GM06990 (cell line): ENCODE measurements at places on chromosomes 3 and 15.

DNA sequence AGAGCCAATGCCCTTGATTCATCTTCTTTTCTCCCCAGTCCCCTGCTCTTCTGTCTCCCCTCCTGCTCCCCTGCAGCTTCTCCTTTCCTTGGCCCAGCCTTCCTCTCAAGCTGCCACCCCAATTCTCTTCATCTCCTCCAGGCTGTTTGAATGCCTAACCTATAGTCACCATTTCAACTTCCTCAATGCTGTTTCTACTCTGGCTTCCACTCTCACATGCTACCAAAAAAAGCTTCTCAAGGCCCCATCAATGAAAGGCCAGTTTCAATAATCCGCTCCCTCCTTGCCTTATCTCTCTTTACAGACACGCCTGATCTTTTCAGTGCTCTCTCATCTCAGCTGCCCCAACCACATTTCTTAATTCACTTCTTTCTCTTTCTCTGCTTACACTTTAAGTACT lies 212.2 kb upstream of the GPR149 start:
- DNase-seq = no peak

GRCh38 chr3:57060089-57060821 lies at the start of gene SPATA12:
Gene SPATA12 (plus strand): TSS chr3:57060664. CDS start chr3:57073695, 13,031 bp downstream.
- no peak for DNase-seq

DNA sequence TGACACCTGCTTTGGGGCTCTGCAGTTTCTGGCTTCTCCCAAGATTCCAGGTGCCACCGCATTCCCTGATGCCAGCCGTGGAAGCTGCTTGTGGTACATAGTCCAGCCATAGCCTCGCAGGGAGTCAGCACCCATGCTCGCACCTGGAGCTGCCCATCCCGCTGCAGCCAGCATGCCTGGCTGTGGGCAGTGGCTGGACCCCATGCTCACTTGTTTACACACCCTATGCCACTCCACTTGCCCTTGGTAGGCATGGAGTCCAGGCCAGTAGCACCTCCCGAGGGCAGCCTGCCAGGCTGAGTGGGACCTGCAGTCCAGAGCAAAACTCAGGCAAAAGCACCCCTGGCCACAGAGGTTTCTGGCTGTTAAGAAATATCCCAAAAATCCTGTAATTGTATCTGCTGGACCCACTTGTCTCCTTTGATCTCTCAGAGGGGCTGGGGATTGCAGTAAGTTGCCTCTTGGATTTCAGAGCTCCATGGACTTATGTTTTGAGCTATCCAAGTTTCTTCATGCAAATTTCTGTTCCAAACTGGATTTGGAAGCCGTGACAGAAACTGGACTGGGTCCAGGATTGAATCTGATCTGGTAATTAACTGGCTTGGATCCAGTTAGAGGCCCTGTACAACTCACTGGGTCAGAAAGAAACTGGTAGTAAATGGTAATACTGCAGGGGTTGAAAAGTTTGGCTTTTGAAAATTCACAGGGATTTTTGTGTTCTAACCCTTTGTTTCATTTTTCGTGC lies 149.3 kb downstream of the FMN1 start:
- no peak for DNase-seq

GRCh38 chr15:36332896-36333295 lies 246.5 kb upstream of the CDIN1 start:
- DNase-seq = no peak

DNA sequence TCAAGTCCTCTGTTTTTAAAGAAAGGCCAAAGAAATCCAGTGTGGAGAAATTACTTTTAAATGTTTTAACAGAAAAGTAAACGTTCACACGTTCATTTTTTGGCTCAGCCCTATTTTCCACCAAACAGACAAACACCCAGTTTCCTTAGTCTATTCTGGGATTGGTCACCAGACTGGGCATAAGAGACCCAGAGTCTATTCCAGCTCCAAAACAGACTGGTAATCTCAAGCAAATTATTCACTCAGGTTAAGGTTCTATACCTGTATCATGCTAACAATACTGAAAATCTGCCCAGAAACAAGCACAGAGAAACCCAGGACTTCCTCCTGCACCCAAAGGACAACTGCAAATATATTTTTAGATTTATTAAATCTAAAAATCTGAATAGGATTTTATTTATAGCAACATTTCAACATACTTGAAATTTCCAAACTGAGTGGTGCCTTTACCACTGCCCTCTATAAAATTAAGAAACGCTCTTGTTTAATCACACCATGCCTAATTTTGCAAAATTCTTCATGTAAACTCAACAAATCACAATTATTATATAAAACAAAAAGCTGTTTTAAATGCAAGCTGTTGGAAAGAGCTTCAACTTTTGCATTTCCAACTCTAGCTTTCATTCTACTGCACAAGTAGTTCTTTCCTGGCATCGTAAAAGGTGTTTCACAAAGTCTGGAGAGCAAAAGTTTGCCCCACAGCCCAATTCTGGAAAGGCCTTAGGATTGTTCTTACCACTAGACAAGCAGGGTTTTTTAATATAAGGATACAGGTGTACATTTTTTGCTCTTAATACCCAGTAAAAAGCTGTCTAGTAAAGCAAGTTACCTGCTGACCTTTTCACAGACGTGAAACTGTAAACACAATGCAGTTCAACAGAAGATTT lies 18.7 kb downstream of the ZNF148 start:
- DNase-seq = no peak

DNA sequence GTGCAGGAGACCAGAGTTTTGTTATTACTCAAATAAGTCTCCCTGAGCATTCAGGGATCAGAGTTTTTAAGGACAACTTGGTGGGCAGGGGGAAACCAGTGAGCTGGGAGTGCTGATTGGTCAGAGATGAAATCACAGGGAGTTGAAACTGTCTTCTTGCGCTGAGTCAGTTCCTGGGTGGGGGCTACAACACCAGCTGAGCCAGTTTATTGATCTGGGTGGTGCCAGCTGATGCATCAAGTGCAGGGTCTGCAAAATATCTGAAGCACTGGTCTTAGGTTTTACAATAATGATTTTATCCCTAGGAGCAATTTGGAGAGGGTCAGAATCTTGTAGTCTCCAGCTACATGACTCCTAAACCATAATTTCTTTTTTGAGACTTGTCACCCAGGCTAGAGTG lies 13.8 kb upstream of the ZNF662 start:
- DNase-seq = no peak

DNA sequence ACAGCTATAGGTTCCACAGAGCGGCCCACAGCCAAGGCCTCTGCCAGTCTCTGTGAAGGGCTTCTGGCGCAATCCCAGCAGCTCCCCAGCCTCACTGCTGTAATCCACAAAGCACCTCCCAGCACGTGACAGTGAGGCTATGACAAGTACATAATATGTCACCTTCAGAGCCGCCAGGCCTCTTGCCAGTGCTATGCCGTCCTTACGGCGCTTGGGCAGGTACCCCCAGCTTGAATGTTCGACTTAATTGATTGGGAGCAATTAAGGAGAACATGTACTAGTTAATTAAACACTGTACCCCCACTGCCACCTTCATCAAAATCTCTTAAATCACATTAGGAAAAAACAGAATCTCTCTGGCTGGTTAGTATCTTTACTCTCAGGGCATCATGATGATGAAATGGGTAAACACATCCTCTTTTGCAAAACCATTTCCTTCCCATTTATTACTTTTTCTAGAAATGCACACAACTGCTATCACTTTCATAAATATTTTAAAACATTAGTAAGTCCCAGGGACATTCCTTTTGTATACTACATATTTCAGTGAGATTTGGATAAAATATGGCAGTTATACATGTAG lies 169.9 kb downstream of the XXYLT1 start:
- peak; percentile 43 for DNase-seq

DNA sequence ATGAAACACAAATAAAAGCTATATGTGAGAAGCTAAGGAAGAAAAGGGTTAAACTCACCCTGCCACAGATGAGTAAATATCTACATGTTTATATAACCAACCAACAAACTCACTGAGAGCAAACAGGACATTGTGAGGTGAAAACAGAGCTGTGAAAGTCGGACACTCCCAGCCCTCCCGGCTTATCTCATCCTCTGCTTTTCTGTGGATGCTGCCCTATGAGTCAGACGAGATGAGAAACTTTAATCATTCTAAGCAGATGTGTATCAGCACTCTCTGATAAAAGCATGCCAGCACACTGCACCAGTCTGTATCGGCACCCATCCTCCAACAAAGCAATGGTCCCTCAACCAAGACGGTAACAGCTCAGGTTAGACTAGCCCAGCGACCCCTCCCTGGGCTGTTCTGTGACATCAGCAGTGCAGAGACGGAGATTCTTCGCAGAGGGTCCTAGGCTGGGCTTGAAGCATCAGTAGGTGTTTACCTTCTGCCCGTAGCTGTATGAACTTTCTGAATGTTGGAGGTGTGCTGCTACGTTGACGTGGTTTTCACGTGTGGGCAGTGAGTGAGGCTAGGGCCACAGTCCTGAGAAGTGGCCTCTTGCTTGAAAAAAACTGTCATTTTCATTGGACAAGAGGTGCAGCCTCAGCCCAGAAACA lies 119.8 kb upstream of the ALDH1A3 start:
- DNase-seq = no peak

- no peak for DNase-seq
These were observed 39.5 kb upstream of the MGA start for GRCh38 chr15:41620536-41621199.

DNA sequence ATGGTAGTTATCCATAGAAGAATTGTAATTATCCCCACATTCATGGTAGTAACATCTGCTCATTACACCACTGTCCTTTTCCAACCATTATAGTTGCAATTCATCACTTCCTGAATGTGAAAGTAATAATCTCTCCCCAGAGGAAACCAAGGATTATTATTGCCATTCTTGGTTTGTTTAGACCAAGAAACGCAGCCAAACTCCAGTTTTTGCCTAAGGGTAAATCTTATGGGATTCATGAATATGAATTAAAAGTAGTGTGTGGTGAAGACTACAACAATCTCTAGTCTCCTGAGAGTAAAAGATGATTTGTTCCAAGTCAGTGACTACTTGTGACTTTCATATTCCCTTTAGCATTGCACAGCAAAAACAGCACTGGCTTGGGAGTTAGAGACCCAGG lies 45.7 kb upstream of the ABI3BP start:
- DNase-seq = no peak

- DNase-seq = no peak
These were observed 8.2 kb upstream of the DUSP7 start for GRCh38 chr3:52064561-52064960.

DNA sequence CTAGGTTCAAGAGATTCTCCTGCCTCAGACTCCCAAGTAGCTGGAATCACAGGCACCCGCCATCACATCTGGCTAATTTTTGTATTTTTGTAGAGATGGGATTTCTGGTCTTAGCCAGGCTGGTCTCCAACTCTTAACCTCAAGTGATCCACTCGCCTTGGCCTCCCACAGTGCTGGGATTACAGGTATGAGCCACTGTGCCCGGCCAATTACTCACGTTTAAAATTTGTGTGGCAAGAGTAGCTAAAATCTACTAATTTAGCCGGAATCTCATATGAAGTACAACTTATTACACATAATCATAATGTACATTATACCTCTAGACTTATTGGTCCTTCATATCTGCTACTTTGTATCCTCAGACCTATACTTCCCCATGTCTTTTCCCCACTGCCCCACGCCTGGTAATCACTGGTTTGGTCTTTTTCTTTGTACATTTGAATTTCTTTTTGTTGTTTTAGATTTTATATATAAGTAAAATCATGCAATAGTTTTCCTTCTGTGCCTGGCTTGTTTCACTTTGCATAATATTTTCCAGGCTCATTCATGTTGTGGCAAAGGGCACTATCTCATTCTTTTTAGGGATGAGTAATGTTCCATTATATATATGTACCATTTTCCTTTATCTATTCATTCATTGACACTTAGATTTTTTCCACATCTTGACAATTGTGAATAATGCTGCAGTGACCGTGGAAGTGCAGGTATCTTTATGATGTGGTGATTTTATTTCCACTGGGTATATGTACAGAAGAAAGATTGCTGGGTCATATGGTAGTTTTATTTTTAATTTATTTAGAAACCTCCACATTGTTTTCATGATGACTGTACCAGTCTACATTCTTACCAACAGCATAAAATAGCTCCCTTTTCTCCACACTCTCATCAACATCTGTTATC lies 605.0 kb upstream of the CBLB start:
- no peak for DNase-seq

DNA sequence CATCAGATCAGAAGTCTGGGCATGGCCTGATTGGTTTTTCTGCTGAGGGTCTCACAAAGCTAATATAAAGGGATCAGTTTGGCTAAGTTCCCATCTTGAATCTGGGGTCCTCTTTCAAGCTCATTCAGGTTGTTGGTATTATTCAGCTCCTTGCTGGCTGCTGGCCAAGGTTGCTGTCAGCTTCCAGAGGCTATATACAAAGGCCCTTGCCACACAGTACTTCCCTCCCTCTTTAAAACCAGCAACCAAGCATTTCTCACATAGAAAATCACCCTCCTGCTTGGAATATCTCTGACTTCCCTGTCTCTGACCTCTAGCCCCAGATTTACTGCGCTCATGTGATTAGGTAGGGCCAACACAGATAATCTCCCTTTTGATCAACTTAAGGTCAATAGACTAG lies 442.9 kb downstream of the ERC2 start:
- no peak for DNase-seq

DNA sequence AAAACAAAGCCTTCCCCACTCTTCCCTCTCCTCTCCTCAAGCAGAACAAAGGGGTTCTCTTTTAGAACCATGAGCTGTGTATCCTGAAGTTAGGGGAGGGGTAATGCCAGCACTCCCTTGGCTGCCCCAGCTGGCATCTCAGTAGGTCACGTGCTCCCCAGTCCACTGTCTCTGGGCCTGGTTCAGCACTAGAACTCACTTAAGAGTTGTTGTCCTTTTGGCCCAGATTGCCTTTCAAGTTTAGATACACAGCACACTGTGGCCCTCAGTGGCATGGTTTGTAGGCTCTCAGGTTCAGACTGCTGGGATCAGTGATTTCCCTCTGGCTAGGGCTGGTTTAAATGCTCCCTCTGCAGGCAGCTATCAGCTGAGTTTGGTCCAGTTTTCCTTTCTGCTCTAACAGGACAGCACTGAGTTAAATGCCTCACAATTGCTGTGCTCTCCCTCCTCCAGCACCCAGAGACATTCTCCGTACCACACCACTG lies 188.4 kb upstream of the ST8SIA2 start:
- DNase-seq = no peak

DNA sequence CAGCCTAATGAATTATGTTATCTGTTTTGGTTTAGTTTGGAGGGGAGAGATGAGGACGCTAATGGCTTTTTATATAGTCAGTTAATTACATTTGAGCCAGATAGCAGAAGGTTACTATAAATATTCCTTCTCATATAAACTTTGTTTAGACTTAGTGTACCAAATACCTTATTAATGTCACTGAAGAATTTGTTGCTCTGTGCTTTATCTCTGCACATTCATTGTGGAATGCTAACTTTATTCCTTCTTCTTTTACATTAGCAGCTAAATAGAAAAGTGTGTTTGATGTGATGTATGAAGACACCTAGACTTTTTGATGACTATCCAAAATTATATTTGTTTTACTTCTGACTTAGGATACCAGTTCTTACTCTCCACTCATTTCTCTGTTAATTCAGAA lies 105.2 kb downstream of the EPHA3 start:
- no peak for DNase-seq

GRCh38 chr15:99466701-99467337 lies 99.0 kb upstream of the MEF2A start:
- no peak for DNase-seq

GRCh38 chr3:125175295-125176078 lies 37.1 kb downstream of the SLC12A8 start:
- DNase-seq = no peak

- DNase-seq = peak; percentile 26
These were observed at the start of gene SPTSSB for GRCh38 chr3:161371441-161372320. Gene SPTSSB (minus strand): TSS chr3:161371517. CDS start chr3:161346323, 25,194 bp downstream.

GRCh38 chr3:157104521-157104920 lies 55.4 kb downstream of the CCNL1 start:
- DNase-seq = no peak
